Smooth muscle cell of the pulmonary artery (primary cell): ENCODE measurements at places on chromosomes 12 and 14. TPM values are rescaled to one million over a fixed set of nuclear protein-coding genes. Genes with fewer than 3 reads are reported as not detected.

The PPP4R4 gene
- total RNA-seq: 0.33 and 1.4 TPM in 2 replicates

The PCNX4 gene
- 77.3 and 88.4 TPM in 2 replicates for total RNA-seq

The OTUB2 gene
- total RNA-seq: 1.8 and 1.9 TPM in 2 replicates

The PZP gene
- total RNA-seq: not detected in 2 replicates

The NRIP2 gene
- 0.07 TPM in 1 of 2 replicates, not detected in the other for total RNA-seq

The PRH2 gene
- not detected in 2 replicates for total RNA-seq

The BICDL1 gene
- not detected in 2 replicates for total RNA-seq

The PSMA3 gene
- total RNA-seq: 68.9 and 83.9 TPM in 2 replicates

The RFX4 gene
- not detected in 2 replicates for total RNA-seq

The KRT83 gene
- total RNA-seq: not detected in 2 replicates

The PMCH gene
- 0.30 and 0.39 TPM in 2 replicates for total RNA-seq

The OR4K5 gene
- total RNA-seq: not detected in 2 replicates

The C12orf43 gene
- total RNA-seq: 13.7 and 14.0 TPM in 2 replicates

The DBX2 gene
- total RNA-seq: not detected in 2 replicates

The CLEC1A gene
- total RNA-seq: not detected in 2 replicates

The RAD9B gene
- 0.40 and 0.46 TPM in 2 replicates for total RNA-seq

The KRT71 gene
- total RNA-seq: not detected in 2 replicates
